Esophagus muscularis mucosa (tissue), 4 donors: ENCODE measurements at places on chromosomes 3 and 15. TPM values are rescaled to one million over a fixed set of nuclear protein-coding genes. Genes with fewer than 3 reads are reported as not detected.

- no peak for DNase-seq
Measured at GRCh38 chr15:74723754-74724334, 1.5 kb downstream of the CYP1A1 start.

DNA sequence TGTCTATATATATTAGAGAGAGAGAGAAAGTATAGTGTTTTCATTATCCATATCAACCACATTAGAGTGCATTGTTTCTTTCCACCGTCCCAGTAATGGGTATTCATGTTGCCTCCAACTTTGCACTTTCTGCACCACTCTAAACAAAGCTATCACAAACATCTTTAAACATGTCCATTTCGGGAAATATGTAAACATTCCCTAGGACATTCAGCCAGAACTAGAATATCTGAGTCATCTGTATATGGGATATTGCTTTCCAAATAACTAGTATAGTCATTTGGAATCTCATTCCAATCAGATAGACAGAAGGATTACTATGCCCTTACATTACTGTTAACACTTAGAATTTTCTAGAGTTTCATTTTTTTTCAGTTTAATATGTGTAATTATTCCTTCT lies 914.9 kb upstream of the EPHA6 start:
- DNase-seq: no peak

- DNase-seq: no peak
Measured at GRCh38 chr3:116374901-116375300, 70.4 kb downstream of the LSAMP start.

DNA sequence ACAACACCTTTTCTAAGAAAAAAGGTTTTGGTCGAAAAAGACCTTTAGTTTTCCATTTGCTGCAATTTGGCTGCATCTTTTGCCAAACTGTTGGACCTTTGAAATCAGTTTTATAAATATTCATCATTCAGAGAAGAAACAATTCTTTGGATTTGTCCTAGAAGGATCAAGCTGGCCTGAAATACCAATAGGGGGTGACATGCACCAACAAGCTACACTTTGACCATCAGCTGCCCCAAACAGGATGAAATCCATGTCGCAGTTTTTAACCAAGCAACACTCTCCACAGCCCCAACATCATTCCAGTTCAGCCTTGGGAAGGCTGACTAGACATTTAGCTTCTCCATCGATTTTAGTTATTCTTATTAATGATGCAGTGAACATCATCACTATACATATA lies 9.8 kb downstream of the RPL15 start:
- DNase-seq: no peak

DNA sequence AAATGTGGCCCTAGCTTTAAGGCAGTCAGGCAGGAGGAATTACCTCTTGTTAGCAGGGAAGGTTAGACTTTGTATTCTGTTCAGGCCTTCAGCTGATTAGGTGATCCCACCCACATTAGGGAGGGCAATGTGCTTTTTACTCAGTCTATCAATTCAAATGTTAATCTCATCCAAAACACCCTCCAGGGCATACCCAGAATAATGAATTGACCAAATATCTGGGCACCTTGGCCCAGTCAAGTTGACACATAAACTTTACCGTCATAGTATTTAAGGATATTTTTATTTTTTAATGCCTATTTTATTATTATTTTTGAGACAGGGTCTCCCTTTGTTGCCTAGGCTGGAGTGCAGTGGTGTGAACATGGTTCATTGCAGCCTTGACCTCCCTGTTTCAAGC lies 146.1 kb downstream of the PTPRG start:
- no peak for DNase-seq

DNA sequence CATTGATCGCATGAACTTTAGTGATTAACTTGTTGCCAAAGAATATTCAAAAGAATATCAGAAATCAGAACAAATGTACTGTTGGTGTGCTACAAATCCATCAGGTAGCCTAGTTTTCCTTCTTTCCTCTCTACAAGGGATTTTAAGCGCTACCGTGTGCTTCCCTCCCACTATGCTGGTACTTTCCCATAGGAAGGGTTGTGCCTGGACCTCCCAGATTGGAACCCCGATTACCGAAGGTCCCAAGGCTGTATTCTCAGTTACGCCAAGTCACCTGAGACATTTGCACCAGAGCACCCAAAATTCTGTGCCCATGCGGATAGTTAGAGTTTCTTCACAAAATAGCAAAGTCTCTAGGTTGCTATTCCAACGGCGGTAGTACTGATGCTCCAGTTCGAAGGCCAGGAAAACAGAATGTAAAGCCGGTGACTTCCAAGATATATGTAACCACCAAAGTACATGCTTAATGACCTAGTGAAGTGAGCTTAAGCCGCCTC lies 23.4 kb upstream of the GATM start:
- no peak for DNase-seq

DNA sequence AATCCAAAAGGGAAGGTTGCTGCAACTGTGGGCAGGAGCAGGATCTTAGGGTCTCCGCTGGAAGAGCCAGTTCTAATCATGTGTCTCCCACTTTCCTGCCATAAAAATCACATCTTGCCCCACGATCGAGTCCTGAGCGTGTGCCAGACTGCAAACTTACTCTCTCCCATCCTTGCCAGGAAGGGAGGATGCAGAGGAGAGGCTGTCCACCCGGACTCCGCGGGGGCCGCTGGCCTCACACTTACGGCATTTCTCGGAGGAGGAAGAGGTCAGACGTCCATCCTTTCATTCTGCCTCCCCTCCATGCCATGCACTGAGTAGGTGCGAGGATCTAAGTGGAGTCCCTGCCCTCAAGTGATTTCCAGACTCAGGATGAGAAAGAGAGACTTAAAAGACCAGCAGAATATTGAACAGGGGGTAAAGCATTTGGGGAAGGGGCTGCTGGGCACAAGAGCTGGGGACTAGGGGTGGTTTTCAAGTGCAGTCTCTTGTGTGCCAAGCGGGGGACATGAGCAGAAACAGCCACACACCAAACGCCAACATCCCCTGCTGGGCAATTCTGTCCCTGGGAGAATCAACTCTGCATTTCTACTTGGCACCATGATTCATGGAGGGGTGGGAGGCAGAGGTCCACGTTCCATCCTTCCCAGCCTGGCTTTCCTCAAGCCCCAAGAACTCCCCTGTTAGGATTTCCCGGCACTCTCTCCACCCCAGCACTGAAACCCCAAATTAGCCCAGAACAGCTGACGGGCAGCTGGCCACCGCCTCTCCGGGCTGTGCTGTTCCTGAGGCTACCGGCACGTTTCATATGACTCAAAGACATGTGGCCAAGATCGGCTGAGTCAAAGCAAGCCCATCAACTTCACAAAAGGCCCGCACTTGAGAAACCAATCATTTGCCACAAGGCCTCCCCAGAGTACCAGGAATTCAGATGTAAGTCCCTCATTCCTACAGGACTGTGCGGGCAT lies 11.6 kb downstream of the OXTR start:
- DNase-seq: no peak

DNA sequence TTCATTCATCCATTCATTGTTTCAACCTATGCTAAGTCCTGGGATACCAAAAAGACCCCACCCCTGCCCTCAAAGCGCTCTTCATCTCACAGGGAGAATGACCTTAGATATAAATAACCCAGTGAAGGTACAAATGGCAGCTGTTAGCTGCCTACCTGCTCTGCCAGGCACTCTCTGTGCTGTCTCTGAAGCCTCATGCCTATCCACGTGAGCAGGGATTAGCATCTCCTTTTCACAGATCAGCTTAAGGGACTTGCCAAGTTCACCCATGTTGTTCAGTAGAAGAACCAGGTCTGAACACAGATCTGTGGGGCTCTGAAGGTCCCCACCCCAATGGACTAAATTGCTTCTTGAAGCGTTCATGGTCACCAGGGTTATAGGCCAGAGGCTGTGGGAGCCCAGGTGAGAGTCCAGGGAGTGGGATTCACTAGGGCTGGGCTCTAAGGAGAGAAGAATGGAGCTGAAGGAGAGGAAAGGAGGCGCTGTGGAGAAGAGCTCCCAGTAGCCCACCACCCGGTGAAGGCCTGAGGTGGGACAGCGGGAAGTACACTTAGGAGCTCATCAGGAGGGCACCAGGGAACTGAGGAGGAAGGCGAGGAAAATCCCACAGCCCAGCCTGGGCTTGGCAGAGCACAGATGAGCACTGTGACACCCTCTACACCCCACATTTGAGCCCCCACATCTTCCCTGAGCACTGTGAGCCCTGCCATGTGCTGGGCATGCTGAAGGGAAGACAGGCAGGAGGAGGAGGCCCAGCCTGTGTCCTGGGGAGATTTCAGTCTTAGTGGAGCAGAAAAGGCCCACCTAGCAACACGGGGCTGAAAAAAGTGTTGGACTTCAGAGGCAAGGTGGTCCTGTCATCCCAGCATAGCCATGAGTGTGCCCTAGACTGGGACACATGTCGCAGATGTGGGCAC lies 20.4 kb downstream of the RBP1 start:
- DNase-seq: peak; percentile 74

GRCh38 chr15:33013827-33014445 lies 180.6 kb downstream of the FMN1 start:
- DNase-seq: no peak

- DNase-seq: peak; percentile 93
Measured at GRCh38 chr3:132660052-132660810, at the start of gene UBA5. UBA5 (plus strand) TSS chr3:132660329; CDS start chr3:132660538, 209 bp downstream.

GRCh38 chr3:192566706-192567290 lies 160.5 kb downstream of the FGF12 start:
- DNase-seq: no peak

GRCh38 chr3:30319713-30320112 lies 286.7 kb upstream of the TGFBR2 start:
- no peak for DNase-seq

GRCh38 chr3:113088616-113089015 lies 97.8 kb downstream of the GTPBP8 start:
- no peak for DNase-seq

DNA sequence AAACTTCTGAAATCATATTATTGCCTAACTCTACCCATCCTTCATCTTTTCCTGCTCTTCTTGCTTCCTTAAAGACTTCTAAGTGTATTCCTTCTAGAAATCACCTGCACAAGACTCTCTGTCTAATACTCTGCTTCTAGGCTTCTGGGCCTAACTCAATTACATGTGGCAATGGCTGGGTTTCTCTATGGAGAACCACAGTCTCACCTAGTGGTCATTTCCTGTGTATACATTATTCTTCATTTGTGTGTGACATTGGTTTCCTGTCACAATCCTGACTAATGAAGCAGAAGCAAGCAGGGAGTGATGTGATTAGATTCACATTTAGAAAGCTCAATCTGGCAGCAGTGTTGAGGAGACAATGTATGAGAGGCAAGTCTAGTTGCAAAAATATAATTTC lies 16.9 kb upstream of the CLDN1 start:
- DNase-seq: no peak

GRCh38 chr3:8625991-8626390 lies 18.6 kb downstream of the SSUH2 start:
- DNase-seq: no peak

DNA sequence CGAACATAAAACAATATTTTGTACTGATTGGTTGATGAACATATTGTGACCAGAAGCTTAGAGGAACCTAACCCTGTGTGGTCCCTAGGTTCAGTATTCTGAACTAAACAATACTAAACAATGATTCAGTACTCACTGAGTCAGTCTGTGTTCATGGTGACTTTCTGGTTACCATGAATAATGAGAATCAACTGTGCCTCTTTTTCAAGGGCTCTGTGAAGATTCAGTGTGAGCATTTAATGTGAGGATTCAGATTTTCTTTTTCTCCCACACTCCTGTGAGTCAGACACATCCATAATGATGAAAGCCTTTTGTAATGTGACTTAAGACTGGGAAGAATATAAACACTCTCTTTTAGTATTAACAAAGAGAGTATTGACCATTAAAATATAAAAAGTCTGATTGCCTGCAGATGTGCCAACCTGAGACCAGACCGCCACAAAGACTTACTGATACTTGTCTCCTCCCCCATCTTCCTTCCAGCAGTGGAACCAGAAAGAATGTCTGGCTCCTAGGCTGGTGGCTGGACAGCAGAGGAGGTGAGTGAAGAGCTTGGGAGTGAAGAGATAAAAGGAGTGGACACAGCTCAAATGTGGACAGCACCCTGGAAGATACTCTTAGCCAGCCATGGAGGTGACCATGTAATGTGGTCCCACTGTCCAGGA lies 17.6 kb upstream of the ACTL6A start:
- DNase-seq: no peak

- no peak for DNase-seq
Measured at GRCh38 chr3:179486806-179487205, 35.5 kb upstream of the GNB4 start.

DNA sequence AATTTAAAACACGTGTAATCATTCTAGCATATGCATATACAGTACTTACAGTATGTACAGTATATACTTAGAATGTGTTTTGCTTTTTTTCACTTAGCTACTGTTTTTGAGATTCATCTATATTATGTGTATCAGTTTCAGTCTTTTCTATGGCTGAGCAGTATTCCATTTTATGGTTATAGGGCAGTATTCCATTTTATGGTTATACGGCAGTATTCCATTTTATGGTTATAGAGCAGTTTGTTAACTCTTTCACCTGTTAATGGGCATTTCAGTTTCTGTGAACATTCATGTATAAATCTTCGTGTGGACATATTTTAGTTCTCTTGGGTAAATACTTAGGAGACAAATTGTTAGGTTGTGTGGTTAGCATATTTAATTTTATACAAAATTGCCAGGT lies 40.9 kb downstream of the PDCD6IP start:
- DNase-seq: no peak

DNA sequence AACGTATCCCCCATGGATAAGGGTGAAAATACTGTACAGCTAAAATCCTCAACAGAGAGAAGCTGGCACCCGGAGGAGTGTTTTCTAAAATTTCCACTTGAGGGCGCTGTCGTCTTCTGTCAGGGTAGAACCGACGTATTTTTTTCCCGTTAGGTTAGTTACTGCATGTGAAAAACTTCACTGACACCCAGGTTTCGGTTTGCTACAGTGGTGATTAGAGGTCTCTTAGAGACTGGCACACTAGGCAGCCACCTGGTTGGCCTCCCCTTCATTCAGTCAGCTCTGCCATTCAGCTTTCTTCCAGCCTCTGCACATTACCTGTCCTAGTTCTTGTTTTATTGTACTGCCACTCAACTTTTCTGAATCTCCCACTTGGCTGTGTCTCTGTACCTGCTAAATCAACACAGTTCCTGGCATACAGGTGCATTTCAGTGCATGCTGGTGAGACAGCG lies 18.4 kb downstream of the CCK start:
- DNase-seq: no peak

- DNase-seq: no peak
Measured at GRCh38 chr3:17442332-17443049, 299.9 kb downstream of the TBC1D5 start.

- DNase-seq: no peak
Measured at GRCh38 chr15:100834731-100835130, 44.9 kb upstream of the ALDH1A3 start.

GRCh38 chr3:160981217-160981938 lies 123.8 kb downstream of the B3GALNT1 start:
- DNase-seq: no peak

- DNase-seq: no peak
Measured at GRCh38 chr3:16448639-16449070, 64.8 kb downstream of the RFTN1 start.

Gene ANKUB1
- total RNA-seq: not detected

Gene ATP10A
- 25.7 TPM for total RNA-seq

Gene TSC22D2
- 27.1 TPM for total RNA-seq

Gene C2CD4A
- 0.33 TPM for total RNA-seq

Gene HIGD2B
- not detected for total RNA-seq

Gene SPRED1
- 31.1 TPM for total RNA-seq

Gene CHRNA7
- total RNA-seq: 2.8 TPM

Gene GOLGA8T
- total RNA-seq: not detected

Gene ALDH1A3
- total RNA-seq: 36.7 TPM

Gene TMOD2
- total RNA-seq: 24.9 TPM

Gene ACP3
- total RNA-seq: 1.8 TPM

Gene ELP6
- total RNA-seq: 20.8 TPM

Gene P2RY12
- total RNA-seq: 1.5 TPM

Gene PRR20G
- not detected for total RNA-seq

Gene PARP3
- total RNA-seq: 33.6 TPM
